ENCODE measurements at places on chromosomes 7 and 10. TPM values are rescaled to one million over a fixed set of nuclear protein-coding genes. Genes with fewer than 3 reads are reported as not detected.
A peak's percentile ranks its signal among the peaks of the same experiment; 100 is the strongest.

DNA sequence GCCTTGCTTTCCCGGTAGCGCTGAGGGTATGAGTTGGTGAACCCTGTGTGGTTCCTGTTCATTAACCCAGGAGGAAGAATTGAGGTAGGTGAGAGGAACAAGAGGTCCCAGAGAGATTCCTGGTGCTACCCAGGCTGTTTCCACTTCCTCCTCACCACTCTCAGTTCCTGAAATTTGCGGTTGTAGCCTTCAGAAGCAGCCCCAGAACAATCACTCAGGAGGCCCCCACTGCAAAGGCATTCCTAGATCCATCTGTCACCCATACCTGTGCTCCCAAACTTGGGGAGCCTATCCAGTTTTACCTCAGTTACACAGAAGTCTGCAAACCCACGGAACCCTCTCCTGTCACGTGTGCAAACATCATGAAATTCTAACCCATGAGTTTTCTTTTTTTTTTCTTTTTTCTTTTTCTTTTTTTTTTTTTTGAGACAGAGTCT lies 9.0 kb upstream of the PIP4K2A start:
- DNase-seq = no peak

DNA sequence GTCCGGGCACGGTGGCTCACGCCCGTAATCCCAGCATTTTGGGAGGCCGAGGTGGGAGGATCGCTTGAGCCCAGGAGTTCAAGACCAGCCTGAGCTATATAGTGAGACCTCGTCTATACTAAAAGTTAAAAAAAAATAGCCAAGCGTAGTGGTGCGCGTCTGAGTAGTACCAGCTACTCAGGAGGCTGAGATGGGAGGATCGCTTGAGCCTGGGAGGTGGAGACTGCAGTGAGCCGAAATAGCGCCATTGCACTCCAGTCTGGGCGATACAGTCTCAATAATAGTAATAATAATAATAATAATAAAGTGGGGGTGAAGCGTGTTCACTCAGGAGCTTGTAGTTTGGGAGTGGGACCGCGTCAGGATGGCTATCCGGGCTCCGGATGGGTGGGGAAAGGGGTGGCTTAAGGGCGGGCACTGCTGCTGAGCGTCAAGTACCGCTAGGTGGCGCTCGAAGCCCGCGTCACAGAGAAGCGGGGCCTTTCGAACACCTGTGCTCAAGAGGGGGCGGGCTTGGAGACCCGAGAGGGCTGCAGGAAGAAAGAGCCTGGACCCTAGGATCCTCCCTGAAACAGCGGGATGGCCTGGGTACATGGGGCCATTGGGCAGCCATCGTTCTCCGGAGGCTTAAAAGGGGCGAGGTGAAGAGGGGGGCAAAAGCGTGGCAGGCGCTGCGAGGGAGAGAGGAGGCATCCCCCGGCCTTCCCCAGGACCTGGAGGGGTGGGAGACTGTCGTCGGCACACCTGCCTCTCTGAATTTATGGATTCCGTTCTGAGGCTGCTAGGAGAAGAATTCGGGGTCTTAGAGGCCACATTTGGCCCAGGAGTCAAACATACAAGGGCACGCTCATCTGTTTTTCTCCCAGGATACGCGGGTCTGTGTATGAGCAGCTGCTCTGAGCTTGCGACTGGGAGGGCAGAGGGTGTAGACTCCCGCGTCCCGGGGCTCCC lies 14.5 kb downstream of the LBX1 start:
- DNase-seq = peak; percentile 49

DNA sequence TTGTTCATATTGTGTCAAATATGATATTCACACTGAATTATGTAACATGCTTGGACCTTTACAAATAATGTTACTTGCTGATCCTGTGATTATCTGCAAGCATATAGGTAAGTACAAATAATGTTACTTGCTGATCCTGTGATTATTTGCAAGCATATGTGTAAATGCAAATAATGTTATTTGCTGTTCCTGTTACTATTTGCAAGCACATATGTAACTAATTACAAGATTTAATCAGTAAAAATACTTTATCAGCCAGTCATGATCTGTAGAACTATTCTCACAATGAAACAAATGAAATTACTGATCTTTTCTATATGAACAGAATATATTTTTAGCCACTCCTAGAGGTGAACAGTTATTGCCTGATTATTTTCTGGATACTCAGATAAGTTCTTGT lies 44.7 kb upstream of the NPY start:
- DNase-seq = no peak

DNA sequence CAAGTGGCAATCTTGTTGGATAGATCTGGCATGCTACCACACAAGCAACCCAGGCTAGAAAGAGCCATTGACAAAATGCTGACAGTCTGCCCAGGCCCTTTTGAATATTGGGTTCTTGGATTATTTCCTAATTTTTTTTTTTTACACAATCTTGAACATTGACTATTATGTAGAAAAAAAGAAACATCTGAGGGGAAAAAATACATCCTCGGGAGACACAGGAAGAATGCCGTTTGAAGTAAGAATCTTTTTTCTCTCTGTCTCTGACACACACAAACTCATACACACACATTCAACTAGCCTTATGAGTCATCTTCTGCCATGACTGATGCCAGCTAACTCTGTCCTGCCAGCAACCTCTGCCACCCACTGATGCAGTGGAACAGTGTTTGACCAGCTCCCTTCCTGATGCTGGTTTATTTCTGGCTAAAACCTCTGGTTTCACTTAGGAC lies 47.2 kb downstream of the SORBS1 start:
- DNase-seq = peak; percentile 60

- DNase-seq = no peak
These were observed 2.7 kb upstream of the TASOR2 start for GRCh38 chr10:5681930-5682329.

DNA sequence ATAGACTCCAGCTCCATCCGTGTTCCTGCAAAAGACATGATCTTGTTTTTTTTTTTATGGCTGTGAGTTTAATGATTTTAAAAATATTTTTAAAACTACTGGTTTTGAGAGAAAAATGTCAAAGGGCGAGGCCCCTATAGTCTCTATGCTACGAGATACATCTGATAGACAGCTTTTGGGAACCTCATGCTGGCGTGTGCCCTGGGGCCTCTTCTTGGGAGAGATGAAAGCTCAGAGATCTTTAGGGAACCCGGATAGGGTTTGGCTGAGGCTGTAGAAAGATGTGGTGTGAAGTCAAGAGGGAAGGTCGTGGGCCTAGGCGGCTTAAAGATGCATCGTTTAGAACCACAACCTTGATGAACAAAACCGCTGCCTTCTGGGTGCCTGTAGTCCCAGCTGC lies 70.2 kb downstream of the PDIA4 start:
- no peak for DNase-seq

DNA sequence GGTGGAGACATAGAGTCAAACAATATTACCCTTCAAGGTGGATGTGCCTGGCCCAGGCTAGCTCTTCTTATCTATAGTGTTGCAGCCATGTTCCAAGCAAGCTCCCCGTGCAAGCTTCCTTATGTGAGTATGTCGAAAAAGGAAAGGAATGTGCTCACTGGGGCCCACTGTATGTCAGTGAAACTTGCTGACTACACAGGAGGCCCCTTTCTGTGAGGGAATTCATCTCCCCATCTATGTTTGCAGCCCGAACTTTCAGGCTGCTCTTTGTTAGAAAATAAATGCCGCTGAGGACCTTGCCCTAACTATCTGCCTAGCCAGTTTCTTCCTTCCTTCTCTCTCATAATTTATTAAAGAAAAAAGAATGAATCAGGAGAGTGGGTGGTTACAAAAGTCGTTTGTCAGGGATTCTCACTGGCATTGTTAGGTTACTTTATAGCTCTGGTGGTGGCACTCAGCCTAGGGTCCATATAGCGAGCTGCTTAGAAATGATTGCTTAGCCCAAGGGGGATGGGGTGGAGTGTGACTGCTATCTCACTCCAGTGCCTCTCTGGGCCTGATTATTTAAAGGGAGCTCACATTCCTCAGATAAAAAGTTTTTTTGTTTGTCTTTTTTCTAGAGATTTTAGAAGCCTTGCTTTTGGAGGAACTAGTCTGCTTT lies 302.1 kb downstream of the ABCA13 start:
- DNase-seq = no peak

DNA sequence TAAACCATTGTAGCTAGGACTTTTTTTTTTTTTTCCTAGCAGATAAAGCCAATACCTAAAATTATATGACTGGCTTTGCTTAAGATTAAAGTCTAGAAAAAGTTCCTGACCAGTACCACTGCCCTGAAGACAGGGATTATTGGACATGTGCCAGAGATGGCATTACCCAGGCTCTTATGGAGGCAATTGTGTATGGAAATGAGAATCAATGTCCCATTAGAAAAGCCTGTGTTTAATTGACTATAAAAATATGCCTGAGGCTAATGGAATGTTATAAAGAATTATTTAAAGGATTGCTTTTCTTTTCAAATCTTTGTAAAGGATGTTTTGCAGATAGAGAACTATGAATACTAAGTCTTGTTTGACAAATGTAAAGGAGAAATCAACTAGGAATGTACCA lies 196.7 kb downstream of the ANK3 start:
- no peak for DNase-seq

Gene IMPDH1
- 35.3 TPM for polyA plus RNA-seq

DNA sequence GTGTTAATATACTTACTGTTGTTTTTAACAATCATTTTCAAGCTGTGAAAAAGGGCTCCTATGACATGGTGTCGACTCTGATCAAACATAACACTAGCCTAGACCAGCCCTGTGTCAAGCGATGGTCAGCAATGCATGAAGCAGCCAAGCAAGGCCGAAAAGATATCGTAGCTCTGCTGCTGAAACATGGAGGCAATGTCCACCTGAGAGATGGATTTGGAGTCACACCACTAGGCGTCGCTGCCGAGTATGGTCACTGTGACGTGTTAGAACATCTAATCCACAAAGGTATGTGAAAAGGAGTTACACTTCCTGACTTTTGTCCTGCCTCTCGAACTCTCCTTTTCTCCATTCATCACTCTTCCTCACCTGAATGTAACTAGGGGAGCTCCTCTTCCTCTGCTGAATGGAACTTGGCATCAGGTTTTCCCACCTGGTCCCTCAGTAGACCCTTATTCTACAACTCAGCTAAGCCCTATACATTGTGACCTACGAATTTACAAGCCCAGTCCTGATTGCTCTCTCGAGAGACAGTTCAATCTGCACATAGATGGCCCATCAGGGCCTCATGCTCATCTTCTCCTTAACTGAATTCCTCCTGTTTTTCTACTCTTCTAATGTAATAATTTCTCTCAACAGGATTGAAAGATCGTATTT lies 23.0 kb downstream of the ASB15 start:
- peak; percentile 22 for DNase-seq

Gene INSYN2A
- polyA plus RNA-seq = not detected

- no peak for DNase-seq
These were observed 49.7 kb downstream of the ADD3 start for GRCh38 chr10:110057456-110057855.

Gene ELN
- polyA plus RNA-seq = 4.6 TPM

- no peak for DNase-seq
These were observed 9.0 kb downstream of the MRPL43 start for GRCh38 chr10:100978121-100978900.

Gene CLDN4
- polyA plus RNA-seq = 0.37 TPM

- no peak for DNase-seq
These were observed 42.4 kb downstream of the TBATA start for GRCh38 chr10:70742537-70743429.

Gene SPDYE5
- not detected for polyA plus RNA-seq

DNA sequence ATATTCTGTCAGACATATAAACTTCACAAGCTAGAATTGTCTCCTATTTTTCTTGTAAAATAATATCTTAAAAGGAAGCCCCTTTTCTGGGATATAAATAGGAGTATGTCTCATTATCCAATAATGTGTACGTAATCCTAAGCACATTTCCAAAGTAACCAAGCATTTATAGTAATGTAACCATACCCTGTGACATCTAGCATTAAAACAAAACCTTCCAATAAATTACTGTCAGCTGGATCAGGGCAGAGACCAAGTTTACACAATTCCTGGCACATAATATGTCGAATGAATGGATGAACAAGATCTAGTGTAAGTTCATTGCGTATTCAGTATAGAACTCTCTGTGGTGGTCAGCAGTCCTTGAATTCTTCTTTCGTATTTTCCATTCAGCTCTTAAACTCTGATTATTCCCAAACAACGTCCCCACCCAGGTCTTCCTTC lies 14.3 kb downstream of the CPED1 start:
- DNase-seq = no peak

DNA sequence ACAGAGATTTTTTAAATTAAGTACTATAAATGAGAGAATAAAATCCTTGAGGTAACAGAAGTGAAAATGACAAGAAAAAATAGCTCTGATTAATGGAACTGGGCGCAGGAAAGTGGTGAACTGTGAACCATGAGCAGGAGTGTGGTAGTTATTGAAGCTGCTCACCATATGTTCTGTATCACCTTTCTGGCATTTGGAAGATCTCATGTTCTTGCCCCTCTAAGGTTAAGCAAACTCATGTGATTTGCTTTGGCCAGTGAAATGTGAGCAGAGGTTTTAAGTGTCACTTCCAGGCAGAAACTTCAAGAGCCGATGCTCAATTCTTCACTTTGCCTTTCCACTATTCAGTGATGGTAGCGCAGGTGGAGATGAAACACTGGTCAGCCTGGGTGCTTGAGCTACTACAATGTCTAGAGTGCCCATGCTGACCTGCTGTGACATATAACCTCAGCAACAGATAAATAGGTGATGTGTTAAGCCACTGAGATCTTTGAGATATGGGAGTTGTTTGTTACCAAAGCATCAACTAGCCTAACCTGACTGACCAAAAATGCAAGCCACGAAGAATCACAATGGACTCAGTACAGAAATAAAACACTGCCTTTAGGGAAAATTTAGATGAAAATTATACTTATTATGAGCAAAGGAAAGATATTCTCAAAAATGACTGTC lies 18.4 kb downstream of the MTPAP start:
- no peak for DNase-seq

- peak; percentile 78 for DNase-seq
These were observed 9.6 kb downstream of the CYP17A1 start for GRCh38 chr10:102827597-102827975.

GRCh38 chr7:111718886-111719285 lies 156.6 kb upstream of the IMMP2L start:
- no peak for DNase-seq

Gene SLC16A12
- 0.44 TPM for polyA plus RNA-seq

DNA sequence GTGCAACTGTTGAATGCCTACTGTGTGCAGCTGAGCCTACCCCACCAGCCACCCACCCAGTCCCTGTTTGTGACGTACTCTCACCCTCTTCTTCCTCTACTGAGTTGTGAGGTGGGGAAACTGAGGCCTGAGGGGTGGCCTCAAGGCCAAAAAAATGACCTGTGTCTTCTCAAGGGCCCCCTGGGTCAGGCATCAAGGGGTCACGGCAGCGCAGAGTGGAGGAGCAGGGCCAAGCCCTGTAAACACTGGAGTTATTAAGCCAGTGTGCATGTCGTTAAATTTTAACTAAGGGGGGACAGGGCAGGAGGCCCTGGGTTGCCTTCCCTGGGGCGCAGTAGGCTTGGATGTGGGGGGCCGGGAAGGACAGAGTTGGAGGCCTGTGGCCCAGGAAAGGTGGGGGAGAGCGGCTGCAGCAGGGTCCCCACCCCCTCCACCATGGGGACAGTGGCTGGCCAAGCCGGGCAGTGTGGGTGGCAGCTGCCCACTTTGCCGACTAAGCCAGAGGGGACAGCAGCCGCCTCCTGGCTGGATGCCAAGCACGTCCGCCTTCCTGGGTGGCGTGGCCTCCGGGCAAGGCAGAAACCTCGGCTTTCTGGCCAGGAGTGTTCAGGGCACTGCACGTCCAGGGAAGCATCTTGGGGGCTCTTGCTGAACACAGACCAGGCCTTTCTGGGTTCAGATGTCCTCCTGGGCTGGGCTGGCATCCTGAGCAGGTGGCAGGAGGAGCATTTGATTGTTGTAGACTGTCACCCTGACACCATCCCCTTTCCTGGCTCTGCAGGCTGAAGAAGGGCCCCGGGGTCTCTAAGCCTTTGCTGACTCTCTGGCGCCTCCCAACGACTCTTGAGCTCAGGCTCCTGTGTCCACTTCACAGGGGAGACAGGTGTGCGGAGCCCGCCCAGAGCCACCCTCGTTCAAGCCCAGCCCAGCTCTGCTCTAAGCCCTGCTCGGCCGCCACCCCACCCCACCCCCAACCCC lies 1.9 kb downstream of the SLC29A4 start:
- peak; percentile 42 for DNase-seq

All from adrenal gland (tissue), 19 donors.